CD4-positive, alpha-beta T cell treated with Interleukin-2 at 100 ng/mL for 4 hours (primary cell): ENCODE measurements at places on chromosomes 7 and 10.

DNA sequence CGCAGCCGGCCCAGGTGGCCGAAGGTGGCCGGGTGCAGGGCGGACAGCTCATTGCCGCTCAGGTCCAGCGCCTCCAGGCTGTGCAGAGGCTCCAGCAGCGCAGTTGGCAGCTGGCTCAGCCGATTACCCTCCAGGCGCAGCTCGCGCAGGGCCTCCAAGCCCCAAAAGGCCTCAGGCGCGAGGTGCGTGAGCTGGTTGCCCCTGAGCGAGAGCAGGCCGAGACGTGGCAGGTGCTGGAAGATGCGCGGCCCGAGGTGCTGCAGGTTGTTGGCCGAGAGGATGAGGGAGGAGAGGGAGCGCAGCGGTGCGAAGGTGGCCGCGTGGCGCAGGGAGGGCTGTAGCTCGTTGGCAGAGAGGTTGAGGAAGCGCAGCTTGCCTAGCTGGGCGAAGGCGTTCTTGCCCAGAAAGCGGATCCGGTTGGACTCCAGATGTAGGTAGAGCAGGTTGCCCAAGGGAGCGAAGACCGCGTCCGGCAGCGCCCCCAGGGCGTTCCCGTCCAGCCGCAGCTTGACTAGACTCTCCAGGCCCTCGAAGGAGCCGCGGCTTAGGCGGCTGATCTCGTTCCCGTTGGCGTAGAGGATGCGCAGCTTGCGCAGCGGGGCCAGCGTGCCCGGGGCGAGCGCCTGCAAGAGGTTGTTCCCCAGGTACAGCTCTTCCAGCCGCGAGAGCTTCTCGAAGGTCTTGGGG, 923 bp downstream of the TRIL start:
- no peak for DNase-seq

- DNase-seq: no peak
Observed at GRCh38 chr10:74394416-74394969, 243.5 kb downstream of the ADK start.

GRCh38 chr10:44386546-44387052, 1.7 kb upstream of the CXCL12 start:
- no peak for DNase-seq

DNA sequence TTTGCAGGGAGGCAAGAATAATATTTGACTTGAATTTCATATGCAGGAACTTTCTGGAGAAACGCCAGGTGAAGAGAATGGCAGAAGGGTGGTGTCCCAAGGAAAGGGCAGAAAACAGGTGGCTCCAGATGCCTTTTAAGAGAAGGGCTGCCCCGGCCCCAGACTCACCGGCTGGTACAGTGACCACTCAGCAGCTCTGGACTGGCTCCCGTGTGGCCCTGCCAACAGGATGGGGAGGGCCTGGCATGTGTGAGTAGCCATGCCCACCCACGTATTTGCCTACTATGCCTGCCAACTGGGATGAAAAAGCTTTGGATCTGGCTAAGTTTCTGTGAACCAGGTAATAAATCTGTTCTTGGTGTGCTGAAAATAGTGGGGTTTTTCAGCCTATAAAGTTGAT, 159.5 kb downstream of the PRKAG2 start:
- DNase-seq: no peak

DNA sequence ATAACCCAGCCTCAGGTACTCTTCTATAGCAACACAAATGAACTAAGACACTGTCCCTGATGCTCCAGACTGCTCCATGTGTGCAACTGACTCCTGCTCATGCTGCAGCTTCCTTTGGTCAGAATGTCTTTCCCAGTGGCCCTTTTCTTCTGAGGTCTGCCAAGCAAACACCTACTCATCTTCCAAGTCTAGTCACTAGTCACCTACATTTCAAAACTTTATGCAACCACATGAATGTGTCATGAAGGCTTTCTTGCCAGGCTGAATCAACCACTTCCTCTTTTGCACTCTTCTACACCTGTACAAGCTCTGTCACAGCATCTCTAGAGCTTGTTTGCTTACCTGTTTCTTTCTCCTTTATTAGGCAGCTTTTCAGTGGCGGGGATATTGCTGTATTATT, 75.8 kb downstream of the LSMEM1 start:
- no peak for DNase-seq
